ENCODE measurements at places on chromosomes 4 and X. TPM values are rescaled to one million over a fixed set of nuclear protein-coding genes. Genes with fewer than 3 reads are reported as not detected.

- no peaks in the 10 kb centered on the region for H3K36me3 ChIP-seq
- no peak for DNase-seq
- H3K4me1 ChIP-seq = no peaks in the 10 kb centered on the region
- H3K27ac ChIP-seq = no peak overlapping the region
- H3K27me3 ChIP-seq = no peaks in the 10 kb centered on the region
Measured at GRCh38 chrX:44747969-44748368, 95.9 kb upstream of the DUSP21 start.

DNA sequence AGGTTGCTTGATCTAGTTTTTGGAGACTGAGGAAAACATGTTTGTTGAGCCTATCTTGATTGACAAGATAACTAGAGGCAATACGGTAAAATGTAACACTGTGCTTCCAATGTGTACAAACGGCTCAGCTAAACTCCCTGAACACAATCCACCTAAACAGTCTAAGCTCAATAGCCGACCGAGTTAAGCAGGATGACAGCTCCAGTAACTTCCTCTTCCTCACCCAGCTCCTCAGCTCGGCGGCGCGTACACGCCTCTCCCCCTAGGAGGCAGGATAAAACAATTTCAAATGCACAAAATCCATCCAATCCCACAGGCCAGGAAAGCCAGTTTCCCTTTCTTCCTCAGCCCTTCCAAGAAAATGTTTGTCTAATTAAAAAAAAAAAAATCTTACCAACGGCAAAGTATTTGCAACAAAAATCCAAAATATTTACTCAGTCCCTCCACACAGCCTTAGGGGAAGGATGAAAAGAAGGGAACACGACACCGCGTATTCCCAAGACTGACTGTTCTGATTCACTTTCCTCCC lies 1.0 kb downstream of the CNOT6L start:
- H3K27ac ChIP-seq = peak overlapping the region; percentile 99
- H3K4me3 ChIP-seq = peak overlapping the region; percentile 84
- peak; percentile 78 for DNase-seq
- no peaks in the 10 kb centered on the region for H3K36me3 ChIP-seq
- H3K27me3 ChIP-seq = no peaks in the 10 kb centered on the region

DNA sequence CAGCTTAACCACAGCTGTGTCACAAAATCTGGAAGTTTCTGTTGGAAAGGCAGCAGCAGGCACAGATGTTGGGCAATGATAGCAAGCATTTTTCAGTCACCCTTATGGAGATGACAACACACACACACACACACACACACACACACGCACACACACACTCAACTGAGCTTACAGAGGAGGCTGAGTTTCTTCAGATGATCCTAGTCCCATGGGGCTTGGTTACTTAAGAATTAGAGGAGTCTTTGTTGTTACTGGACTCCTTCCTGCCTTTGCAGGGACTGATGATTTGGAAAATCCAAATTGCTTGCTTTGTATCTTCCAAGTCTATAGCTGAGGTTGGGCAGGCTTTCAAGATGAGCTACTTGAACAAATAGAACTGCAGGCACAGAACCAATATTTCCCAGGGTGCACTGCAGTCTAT lies 740.1 kb upstream of the PITX2 start:
- H3K36me3 ChIP-seq = no peaks in the 10 kb centered on the region
- H3K27ac ChIP-seq = no peak overlapping the region
- no peak overlapping the region for H3K4me3 ChIP-seq
- no peak for DNase-seq
- H3K4me1 ChIP-seq = no peaks in the 10 kb centered on the region
- no peaks in the 10 kb centered on the region for H3K27me3 ChIP-seq

DNA sequence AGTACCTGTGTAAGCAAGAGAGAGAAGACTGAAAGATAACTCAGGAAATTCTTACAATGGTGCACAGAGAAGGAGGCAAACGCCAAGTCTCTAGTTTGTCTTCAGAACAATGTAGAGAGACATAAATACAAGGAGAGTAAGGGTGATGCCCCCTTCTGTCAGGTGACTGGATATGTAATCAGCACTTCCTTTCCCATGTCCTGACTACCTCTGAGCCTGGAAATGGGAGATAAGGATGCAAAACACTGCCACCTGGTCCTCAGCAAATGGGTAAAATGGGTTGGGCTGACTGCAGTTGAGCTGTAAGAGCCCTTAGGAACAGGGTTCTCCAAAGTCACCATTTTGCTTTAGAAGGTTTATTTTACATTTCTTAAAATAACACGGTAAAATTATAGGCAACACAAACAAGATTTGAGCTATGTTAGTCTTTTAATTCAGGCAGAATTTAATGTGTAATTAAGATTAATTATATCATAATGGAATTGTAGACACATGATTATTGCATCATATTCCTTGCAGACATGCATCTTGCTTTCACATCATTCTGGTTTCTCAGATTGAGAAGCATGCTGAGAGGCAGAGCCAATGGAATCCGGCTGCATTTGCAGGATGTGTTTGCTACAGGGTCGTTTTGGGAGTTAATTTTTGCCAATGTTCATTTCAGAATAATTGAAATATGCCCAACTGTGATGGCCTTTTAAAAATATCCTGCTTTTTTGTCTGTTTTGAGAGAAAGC lies 37.2 kb upstream of the ARX start:
- H3K4me1 ChIP-seq = no peaks in the 10 kb centered on the region
- no peaks in the 10 kb centered on the region for H3K36me3 ChIP-seq
- DNase-seq = no peak
- H3K4me3 ChIP-seq = no peak overlapping the region
- H3K27me3 ChIP-seq = no peaks in the 10 kb centered on the region

GRCh38 chr4:137956256-137956655 lies 285.9 kb downstream of the SLC7A11 start:
- H3K27ac ChIP-seq = no peak overlapping the region
- peaks cover 8% of the 10 kb centered on the region for H3K4me1 ChIP-seq
- H3K36me3 ChIP-seq = no peaks in the 10 kb centered on the region
- no peak overlapping the region for H3K4me3 ChIP-seq
- DNase-seq = no peak
- H3K27me3 ChIP-seq = no peaks in the 10 kb centered on the region

- no peak for DNase-seq
- H3K4me3 ChIP-seq = no peak overlapping the region
- H3K4me1 ChIP-seq = no peaks in the 10 kb centered on the region
- no peak overlapping the region for H3K27ac ChIP-seq
- no peaks in the 10 kb centered on the region for H3K36me3 ChIP-seq
Measured at GRCh38 chr4:13966231-13967195, 339.0 kb upstream of the BOD1L1 start.

DNA sequence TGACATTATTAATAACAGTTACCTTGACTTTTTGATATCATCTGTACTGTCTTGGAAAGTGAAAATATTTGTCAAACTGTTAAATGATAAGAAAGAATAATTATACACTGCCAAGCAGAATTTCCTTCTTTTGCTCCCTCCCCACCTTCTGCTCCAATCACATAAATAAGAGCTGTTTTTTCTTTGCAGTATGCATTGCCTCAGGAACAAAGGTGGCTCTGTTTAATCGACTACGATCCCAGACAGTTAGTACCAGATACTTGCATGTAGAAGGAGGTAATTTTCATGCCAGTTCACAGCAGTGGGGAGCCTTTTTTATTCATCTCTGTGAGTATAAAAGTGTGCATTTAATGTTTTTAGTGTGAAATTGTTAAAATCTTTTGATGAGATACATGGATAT lies 66.1 kb downstream of the CCKAR start:
- peaks cover 22% of the 10 kb centered on the region for H3K36me3 ChIP-seq
- no peak overlapping the region for H3K27ac ChIP-seq
- no peaks in the 10 kb centered on the region for H3K27me3 ChIP-seq
- H3K4me1 ChIP-seq = no peaks in the 10 kb centered on the region
- DNase-seq = no peak

DNA sequence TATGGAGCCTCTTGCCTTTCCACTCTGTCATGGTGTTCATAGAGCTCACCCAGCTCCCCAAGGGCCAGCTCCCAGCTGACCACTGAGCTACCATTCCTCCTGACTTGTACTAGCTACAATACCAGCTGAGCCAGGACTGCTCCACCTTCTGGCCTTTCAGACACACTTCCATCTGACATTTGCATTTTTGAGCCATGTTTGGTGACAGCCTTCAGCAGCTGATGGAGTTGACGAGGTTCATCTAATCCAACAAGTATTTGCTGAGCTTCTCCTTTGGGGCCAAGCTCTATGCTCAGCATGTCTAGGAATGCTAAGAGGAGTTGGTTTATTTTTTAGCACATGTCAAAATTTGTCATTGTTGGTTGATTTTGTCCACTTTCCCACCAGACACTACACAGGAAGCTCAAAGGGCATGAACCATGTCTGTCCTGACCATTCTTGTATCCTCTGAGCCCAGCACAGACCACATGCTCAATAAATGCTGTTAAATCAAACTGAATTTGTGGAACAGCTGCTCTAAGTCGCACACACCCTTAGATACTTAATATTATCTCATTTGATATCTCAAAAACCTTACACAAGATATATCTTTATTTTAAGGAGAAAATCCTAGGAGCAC lies 142.6 kb upstream of the PPARGC1A start:
- no peak for DNase-seq
- H3K27me3 ChIP-seq = no peaks in the 10 kb centered on the region
- no peaks in the 10 kb centered on the region for H3K36me3 ChIP-seq
- H3K27ac ChIP-seq = no peak overlapping the region

The TMEM154 gene
- 0.64 TPM for total RNA-seq

DNA sequence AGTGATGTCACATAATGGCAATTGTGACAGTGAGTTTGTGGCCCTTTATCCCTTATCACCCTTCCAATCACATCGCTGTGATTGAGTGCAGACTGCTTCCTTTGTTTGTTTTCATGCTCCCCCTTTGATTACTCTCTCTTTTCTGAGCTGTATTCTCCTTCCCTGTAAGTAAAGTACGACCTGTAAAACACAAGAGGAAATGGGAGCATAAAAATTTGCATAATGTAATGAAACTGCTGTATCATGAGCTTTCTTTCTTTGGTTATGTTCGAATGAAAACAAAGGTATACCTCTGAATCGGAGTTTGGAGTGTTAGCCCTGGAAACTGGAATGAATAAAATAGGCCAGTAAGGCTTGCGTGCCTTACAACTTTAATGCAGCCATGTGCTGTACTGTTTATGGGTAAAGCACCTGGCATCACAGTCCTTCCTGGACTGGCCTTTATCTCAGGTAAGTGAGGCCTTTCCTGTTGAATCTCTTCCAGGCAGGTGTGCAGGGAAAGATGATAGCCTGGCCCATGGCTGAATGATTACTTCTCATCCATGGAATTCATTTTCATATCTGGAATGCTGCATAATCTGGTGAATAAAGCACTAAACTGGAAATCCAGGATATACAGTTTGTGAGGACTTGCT lies 26.6 kb upstream of the HS3ST1 start:
- H3K36me3 ChIP-seq = no peaks in the 10 kb centered on the region
- H3K4me3 ChIP-seq = no peak overlapping the region
- no peak for DNase-seq
- H3K4me1 ChIP-seq = no peaks in the 10 kb centered on the region
- no peak overlapping the region for H3K27ac ChIP-seq

- H3K4me3 ChIP-seq = no peak overlapping the region
- DNase-seq = no peak
- no peak overlapping the region for H3K27ac ChIP-seq
Measured at GRCh38 chr4:149008415-149009025, 566.3 kb upstream of the NR3C2 start.

- H3K27ac ChIP-seq = no peak overlapping the region
- no peaks in the 10 kb centered on the region for H3K27me3 ChIP-seq
- H3K4me3 ChIP-seq = no peak overlapping the region
Measured at GRCh38 chr4:139526928-139527327, 29.1 kb downstream of the SETD7 start.

DNA sequence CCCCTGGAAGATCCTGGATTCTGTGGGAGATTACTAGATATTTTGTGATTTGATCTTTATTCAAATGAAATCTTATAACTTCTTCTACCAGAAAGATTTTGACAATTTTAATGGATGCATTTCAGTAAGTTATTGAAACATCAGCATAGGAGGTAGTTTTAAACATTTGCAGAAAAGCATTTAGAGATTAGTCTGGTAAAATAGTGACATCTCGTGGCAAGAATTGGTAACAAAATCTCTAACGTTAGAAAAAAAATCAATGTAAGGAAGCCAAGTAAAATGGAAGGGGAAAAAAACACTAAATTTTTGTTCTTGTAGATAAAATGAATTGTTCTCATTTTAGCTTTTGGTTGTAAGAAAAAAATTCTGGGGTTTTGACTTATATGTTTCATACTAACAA lies 73.3 kb downstream of the TASL start:
- no peak for DNase-seq
- H3K4me1 ChIP-seq = no peaks in the 10 kb centered on the region
- no peaks in the 10 kb centered on the region for H3K36me3 ChIP-seq
- no peak overlapping the region for H3K27ac ChIP-seq
- H3K4me3 ChIP-seq = no peak overlapping the region

- H3K4me3 ChIP-seq = no peak overlapping the region
- H3K4me1 ChIP-seq = no peaks in the 10 kb centered on the region
- no peaks in the 10 kb centered on the region for H3K36me3 ChIP-seq
- no peaks in the 10 kb centered on the region for H3K27me3 ChIP-seq
- no peak overlapping the region for H3K27ac ChIP-seq
Measured at GRCh38 chrX:119698845-119699244, 5.9 kb upstream of the SEPTIN6 start.

- no peak overlapping the region for H3K4me3 ChIP-seq
- DNase-seq = no peak
- H3K27me3 ChIP-seq = no peaks in the 10 kb centered on the region
- H3K27ac ChIP-seq = no peak overlapping the region
- no peaks in the 10 kb centered on the region for H3K4me1 ChIP-seq
- H3K36me3 ChIP-seq = no peaks in the 10 kb centered on the region
Measured at GRCh38 chrX:49978176-49978575, 55.8 kb downstream of the CLCN5 start.

GRCh38 chr4:102778720-102779119 lies 18.0 kb upstream of the MANBA start:
- no peaks in the 10 kb centered on the region for H3K27me3 ChIP-seq
- H3K27ac ChIP-seq = no peak overlapping the region
- H3K36me3 ChIP-seq = no peaks in the 10 kb centered on the region
- peak; percentile 65 for DNase-seq
- no peaks in the 10 kb centered on the region for H3K4me1 ChIP-seq

DNA sequence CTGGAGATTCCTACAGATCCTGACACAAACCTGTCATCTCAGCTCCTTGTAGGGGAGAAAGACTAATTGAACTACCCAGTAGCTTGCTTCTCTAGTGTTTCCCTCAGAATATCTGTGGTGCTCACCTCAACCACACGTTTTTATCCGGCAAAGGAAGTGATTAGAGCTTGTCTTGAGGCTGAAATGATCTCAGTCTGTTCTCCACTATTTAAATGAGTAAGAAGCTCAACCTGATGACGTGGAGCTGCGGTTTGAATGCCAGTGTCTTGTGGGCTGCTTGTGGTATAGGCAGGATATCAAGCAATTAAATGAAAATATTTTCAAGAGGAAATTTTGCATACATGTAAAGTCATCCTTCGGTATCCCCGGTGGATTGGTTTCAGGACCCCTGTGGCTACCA lies 270.2 kb downstream of the TLL1 start:
- DNase-seq = no peak
- H3K27ac ChIP-seq = no peak overlapping the region

The RTL3 gene
- not detected for total RNA-seq

- no peaks in the 10 kb centered on the region for H3K36me3 ChIP-seq
- no peak overlapping the region for H3K27ac ChIP-seq
- H3K4me1 ChIP-seq = no peaks in the 10 kb centered on the region
- H3K4me3 ChIP-seq = no peak overlapping the region
Measured at GRCh38 chrX:22081475-22082092, 49.5 kb downstream of the PHEX start.

GRCh38 chr4:72375073-72375736 lies 193.8 kb downstream of the ADAMTS3 start:
- H3K4me1 ChIP-seq = no peaks in the 10 kb centered on the region
- no peak overlapping the region for H3K27ac ChIP-seq
- no peaks in the 10 kb centered on the region for H3K27me3 ChIP-seq
- no peak for DNase-seq
- H3K4me3 ChIP-seq = no peak overlapping the region
- H3K36me3 ChIP-seq = no peaks in the 10 kb centered on the region

All from right lobe of liver (tissue), 6 donors.